ENCODE measurements at places on chromosomes 3 and 15. TPM values are rescaled to one million over a fixed set of nuclear protein-coding genes. Genes with fewer than 3 reads are reported as not detected.

COL8A1 gene
- 1.3 TPM for polyA plus RNA-seq

ATP13A5 gene
- 0.88 TPM for polyA plus RNA-seq

GABRB3 gene
- polyA plus RNA-seq = 2.3 TPM

CEMIP gene
- 2.1 TPM for polyA plus RNA-seq

ADAMTSL3 gene
- 28.7 TPM for polyA plus RNA-seq

MST1R gene
- 4.4 TPM for polyA plus RNA-seq

PARP15 gene
- 2.8 TPM for polyA plus RNA-seq

CD96 gene
- 0.23 TPM for polyA plus RNA-seq

ZNF660 gene
- 5.7 TPM for polyA plus RNA-seq

ATP1B3 gene
- polyA plus RNA-seq = 89.0 TPM

DLEC1 gene
- 0.28 TPM for polyA plus RNA-seq

CHCHD4 gene
- polyA plus RNA-seq = 14.4 TPM

PPP1R14D gene
- not detected for polyA plus RNA-seq

PIGX gene
- 13.5 TPM for polyA plus RNA-seq

PLIN1 gene
- 12.4 TPM for polyA plus RNA-seq

ARNT2 gene
- 6.2 TPM for polyA plus RNA-seq

GP9 gene
- 0.30 TPM for polyA plus RNA-seq

NANOGP8 gene
- polyA plus RNA-seq = not detected

BFSP2 gene
- polyA plus RNA-seq = not detected

SERPINI2 gene
- 0.36 TPM for polyA plus RNA-seq

CELF6 gene
- 2.1 TPM for polyA plus RNA-seq

MAN2A2 gene
- polyA plus RNA-seq = 39.8 TPM

GCNT3 gene
- polyA plus RNA-seq = 0.19 TPM

SOX2 gene
- 0.18 TPM for polyA plus RNA-seq

ESYT3 gene
- 15.9 TPM for polyA plus RNA-seq

DNA sequence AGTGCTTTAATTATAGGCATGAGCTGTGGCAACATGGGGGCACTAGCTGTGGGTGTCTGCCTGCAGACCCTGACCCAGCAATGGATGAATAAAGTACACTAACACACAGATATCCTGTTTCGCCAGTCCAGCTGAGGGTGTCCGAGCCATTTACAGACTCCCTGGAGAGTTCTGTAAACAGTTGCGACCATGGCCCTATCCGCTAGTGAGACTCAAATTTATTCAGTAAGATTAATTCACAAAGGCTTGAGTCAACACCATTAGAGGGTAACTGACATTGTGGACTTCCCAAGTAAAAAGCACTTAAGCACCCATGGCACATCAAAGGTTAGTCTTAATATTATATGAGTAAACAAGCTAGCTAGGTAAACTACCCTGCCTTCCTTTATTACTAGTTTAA, 161.6 kb downstream of the TBL1XR1 start:
- DNase-seq = no peak

GRCh38 chr15:62142736-62143135, 22.3 kb downstream of the C2CD4B start:
- DNase-seq = no peak

DNA sequence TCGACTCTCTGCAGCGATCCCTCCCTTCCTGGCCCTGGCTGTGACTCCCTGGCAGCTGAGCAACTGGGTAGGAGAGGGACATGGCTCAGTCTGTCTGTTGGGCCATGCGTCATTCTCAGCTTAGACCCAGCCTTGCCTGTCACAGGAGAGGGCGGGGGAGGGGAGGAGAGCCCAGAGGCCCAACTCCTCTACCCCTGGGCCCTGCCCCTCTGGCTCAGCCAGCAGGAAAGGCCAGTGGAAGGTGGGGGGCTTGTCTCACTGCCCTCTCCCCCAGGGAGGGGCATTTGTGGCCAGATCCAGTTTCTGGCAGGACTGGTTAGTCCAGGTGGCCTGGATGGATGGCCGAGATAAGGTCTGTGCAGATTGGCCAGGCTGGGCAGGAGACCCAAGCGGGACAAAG, 31.6 kb downstream of the DNAJB8 start:
- DNase-seq = no peak

DNA sequence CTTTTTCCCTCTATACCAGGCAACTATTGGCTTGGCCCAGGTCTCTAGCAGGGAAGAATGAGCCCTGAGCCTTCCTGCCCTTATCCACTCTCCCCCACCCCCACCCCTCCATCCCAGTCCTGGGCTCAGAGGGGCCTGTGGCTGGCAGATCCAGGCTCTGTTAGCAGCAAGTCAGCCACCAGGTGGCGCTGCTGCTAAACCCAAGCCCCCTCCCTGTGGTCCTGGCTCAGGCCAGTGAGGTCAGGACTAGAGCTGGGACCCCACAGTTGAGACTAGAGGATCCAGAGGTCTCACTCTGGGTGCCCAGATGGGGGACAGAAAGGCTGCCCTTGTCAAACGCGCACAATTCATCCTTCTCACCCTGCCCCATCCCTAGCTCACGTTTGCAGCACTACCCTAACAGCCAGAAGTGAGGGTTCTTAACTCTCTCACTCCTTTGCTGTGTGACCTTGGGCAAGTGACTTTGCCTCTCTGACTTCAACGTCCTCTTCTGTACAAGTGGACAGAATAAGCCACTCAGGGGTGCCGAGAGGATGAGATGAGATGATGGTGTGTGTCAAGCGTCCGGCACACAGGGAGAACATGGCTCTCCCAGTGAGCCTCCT, 46.8 kb upstream of the SLC6A1 start:
- peak; percentile 69 for DNase-seq

DNA sequence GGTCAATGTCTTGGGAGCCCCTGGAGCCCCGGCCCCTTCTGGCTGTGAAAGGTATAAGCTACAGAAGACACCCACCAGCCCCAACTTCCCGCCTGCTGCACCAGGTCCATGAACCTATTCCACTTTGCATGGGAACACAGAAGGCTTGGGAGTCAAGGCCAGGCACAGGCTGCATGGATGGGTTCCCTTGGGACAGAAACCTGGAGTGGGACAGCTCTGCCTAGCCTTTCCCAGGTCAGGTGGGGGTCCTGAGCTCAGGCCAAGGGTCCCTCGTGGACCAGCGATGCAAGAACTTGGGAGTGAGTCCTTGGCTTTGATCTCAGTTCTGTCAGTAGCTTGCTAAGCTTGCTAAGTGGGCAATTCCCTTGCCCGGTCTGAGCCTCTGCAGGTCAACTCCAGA, 25.0 kb downstream of the TKT start:
- DNase-seq = no peak

- DNase-seq = no peak
Observed at GRCh38 chr15:101325263-101326025, 30.4 kb upstream of the SNRPA1 start.

GRCh38 chr15:86741917-86742316, 662.2 kb downstream of the AGBL1 start:
- no peak for DNase-seq

GRCh38 chr3:107236655-107237337, 140.4 kb upstream of the CCDC54 start:
- no peak for DNase-seq

GRCh38 chr3:127699416-127700300, 26.9 kb downstream of the ABTB1 start:
- DNase-seq = no peak

GRCh38 chr3:126507886-126508285, 9.7 kb downstream of the UROC1 start:
- DNase-seq = no peak

GRCh38 chr15:37873336-37873735, 61.1 kb upstream of the TMCO5A start:
- DNase-seq = no peak

- DNase-seq = no peak
Observed at GRCh38 chr3:123593381-123593780, 8.5 kb upstream of the HACD2 start.

DNA sequence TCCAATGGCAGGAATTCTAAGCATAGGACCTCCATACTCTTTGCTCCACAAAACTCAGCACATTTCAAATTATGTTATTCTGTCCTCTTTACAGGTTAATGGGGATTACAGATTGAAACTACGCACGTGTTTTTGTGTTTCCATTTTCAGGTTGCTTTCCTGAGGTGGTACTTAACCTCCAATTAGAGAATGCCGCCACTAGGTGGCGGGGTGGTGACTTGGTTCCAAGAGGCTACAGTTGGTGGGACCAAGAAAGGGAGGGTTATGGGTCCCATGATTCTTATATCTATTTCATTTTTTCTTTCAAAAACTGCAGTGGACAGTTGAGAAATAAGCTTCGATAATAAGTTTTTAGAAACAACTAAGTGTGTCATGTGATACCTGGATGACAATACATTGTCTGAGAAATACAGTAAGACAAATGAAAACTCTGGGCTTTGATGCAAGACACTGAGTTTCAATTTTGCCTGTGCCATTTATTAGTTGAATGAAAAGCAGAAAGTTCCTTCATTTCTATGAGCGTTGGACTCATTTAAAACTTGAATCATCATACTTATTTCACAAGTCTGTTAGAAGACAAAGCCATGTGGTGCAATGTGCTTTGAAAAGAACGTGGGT, 539.0 kb downstream of the FGF12 start:
- DNase-seq = peak; percentile 11

DNA sequence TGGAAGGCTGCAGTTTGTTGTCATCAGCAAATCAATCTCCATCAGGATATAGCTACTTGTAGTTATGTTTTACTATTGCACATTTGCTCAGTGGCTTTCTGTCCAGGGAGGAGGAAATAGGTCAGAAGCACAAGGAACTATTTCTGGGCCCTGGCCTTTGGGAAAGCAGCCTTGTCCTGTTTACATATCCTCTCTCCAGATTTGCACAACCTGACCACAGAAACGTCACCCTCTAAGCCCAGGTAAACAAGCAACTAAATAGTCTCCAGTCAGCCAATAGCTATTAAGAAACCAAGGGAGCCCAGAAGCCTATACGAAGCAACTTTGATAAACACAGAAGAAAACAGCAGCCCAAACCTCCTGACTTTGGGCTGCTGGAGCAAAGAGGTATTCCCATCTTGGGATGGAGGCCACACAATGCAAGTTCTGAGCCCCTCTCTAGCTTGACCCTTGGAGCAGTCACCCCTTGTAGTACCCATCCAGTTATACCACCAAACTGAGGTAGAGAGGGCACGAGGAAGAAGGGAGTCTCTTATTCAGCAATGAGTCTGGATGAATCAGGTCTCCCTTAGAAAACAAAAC, 2.3 kb upstream of the FEM1B start:
- DNase-seq = no peak

- DNase-seq = no peak
Observed at GRCh38 chr3:13174803-13175135, 101.5 kb upstream of the IQSEC1 start.

DNA sequence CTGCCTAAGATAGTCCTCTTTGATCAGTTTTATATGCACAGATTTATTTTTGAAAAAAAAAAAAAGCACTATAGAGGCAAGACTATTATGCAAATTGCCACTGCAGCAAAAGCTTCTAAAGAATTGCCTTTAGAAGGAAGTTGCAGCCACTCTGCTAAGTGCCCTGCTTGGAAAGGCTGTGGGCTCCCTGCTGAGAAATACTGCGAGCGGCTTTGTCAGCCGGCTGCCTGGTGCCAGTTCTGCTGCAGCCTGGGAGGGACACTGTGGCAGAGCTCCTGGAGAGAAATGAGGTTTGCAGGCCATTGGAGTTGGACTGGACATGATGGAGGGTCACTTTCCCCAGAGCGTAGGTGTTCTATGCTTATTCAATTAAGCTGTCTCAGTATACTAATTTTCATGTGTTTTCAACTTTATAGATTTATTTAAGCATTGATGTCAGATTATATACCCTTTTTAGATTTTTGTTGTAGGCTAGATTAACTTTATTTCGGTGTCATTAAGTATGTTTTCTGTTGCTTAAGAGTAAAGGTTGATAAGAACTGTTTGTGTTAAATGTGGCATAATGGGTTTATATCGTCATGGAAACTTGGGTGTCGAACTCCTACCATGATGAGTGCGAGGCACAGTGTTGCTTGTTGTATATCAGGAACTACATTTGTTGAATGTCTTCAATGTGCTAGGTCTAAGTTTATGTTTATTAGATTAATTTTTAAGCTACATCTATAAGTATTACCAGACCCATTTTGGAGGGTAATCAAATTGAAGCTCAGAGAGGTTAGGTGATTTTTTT, 6.6 kb downstream of the MAP2K5 start:
- DNase-seq = peak; percentile 15

- DNase-seq = no peak
Observed at GRCh38 chr3:29247088-29247745, 33.7 kb upstream of the RBMS3 start.

GRCh38 chr3:155194973-155195957, 98.2 kb downstream of the STRIT1 start:
- no peak for DNase-seq

GRCh38 chr3:127237835-127238234, 44.9 kb downstream of the PRR23E start:
- no peak for DNase-seq

DNA sequence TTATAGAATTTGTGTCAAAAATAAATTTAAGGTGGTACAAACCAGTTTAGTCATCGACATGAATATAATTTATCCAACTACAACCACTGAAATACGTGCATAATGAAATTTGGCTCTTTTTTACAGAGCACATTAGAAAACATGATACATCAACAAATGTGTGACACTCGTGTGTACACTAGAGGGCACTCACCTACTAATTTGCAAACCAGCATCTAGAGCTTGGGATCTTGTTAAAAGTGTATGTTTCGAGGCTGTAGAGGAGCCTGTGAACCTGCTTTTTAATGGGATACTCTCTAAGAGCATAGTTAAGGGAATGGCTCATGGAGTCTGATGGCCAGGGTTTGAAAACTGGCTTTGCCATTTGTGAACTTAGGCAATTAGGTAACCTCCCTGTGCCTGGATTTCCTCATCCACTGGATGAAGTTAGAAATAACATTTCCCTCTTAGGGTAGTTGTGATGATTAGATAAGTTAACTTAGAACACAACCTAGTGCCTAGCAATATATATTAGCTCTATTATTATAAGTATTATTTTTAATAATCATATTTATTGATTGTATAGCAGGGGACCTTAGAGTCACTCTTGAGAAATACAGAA, 8.8 kb upstream of the CPOX start:
- DNase-seq = peak; percentile 45

DNA sequence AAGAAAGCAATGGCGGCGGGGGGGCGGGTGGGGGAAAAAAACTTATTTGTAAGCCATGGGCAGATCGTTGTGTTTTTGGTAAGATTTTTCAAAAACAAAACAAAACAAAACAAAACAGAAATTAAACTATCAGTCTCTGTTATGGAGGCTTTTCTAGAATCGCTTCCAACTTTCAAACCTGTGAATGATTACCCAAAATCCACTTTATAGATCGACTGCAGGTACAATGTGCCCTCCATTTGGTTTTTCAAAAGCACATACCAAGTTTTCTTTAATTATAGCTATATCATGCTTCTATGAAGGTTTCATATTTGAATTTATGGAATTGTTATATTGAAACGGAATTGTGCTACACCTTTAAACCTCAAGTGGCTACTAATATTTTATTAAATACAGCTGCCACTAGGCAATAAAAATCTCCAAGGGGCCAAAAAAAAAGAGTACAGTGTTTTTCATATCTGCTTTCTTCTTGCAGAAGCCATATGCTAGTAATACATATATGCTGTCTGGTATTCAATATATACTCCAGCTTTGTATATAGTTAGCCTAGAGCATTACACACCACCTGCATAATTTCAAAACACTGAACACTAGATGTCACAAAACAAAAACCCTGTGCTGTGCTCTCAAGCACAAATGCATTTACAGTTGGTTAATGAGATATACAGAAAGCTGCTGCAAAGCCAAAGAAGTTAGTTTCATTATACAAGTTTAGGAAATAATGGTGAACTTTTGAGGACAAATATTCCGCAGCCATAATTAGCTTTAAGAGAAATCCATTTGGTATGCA, 683.8 kb upstream of the NR2F2 start:
- no peak for DNase-seq

Data from hindlimb muscle (tissue), 1 donor.